Occipital lobe (tissue), 3 donors: ENCODE measurements at places on chromosomes 4 and X.
A peak's percentile ranks its signal among the peaks of the same experiment; 100 is the strongest.

GRCh38 chrX:142663330-142664095, 362.2 kb upstream of the SPANXN4 start:
- no peak for DNase-seq

GRCh38 chrX:108072746-108073145, 18.6 kb downstream of the PSMD10 start:
- no peak for DNase-seq

DNA sequence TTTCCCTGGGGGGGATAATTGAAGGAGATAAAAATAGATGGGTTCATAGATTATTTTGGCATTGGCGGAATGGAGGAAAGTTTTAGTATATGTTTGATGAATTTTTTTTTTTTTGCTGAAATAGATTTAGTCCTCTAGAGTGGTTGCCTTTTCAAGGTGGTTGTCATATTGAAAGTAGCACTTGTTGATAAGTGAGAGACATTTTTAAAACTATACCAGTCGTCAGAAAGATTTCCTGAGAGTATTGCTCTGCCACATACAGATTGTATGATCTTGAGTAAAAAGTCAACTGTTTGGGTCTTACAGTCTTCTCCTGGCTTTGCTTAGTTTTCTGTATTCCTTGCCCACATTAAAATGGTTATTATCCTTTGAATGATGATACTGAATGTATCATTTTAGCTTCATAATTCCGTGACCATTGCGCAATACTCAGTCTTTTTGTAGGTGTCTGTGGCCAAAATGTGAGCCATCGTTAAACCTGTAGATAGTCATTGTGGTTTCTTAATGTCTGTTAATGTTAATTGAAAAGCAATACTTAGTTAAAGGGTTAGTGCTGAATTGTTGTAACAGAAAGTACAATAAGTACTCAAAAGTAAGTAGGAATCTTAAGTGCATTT, 7.1 kb downstream of the SMARCAD1 start:
- DNase-seq = no peak

DNA sequence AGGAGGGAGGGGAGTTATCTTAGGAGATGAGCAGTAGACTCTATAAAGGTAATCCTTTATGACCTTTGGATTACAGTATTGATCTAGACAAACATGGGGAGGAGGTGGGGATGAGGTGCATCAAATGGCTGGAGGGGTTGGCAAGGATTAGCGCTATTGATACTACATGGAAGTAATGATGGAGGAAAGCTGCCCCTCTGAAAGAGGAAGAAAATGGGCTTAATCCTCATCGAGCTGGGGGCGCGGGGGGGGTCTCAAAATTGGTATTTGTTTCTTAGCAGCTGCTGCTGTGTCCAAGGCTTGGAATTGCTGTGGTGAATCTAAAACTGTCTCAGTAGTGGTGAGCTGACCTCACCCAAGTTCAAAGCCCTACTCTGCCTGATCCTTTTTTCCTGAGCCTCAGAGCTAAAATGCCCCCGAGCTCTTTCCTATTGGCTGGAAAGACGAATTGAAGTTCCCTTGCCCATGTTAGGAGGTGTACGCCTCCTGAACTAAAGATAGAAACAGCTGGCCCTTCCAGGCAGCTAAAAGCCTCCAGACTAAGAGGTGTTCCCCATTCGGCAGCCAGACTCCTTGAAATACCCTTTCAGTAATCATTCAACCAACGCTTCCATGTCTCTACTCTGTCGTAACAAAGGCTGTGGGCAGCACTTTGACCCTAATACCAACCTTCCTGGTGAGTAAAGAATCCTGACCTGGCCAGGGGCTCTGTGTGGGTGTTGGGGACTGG, at the start of gene ITGB1BP2:
TSS of gene ITGB1BP2 (plus strand) at position 556 of the 730 bp plus-strand sequence. CDS start at position 613, 57 bp downstream.
- peak; percentile 0 for DNase-seq

- DNase-seq = no peak
Measured at GRCh38 chr4:14165222-14165920, 537.8 kb upstream of the BOD1L1 start.

DNA sequence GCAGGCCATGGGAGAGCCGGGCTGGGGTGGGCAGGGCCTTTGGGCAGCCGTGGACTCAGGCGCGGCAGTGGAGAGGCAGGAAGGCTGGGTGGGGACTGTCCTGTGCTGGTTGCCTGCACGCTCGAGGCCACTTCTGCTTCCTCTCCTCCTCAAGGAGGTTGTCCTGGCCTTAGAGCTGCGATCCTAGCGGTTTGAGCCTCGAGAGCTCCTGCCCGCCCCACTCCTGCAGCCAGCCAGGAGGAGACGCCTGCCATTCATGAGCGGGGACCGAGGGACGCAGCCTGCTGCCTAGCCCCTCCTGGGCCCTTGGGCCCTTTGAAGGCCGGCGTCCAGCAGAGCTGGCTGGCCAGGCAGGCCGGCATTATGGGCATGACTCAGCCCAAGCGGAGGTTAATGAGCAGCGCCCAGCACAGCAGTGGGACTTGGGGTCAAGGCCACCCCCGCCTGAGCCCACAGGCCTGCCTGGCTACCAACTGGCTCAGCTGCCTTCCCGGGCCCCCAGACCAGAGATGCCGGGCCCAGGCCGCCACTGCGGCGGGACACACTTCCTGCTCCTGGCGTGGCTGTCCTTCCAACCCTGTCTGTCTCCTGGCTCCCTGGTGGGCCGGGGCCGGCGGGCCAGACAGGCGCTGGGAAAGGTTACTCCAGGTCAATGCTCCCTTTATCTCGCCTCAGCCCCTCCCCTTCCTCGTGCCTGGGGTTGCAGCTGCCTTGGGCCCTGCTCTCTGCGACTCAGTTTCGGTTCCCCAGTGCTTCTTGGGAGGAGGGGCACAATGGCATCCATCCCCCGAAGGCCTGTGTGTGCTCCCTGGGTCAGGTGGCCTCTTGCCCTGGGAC, 1.8 kb downstream of the ABCD1 start:
- DNase-seq = peak; percentile 45

- DNase-seq = no peak
Measured at GRCh38 chr4:107631560-107631959, 88.5 kb downstream of the PAPSS1 start.

GRCh38 chr4:146647615-146648460, 9.1 kb downstream of the POU4F2 start:
- no peak for DNase-seq

DNA sequence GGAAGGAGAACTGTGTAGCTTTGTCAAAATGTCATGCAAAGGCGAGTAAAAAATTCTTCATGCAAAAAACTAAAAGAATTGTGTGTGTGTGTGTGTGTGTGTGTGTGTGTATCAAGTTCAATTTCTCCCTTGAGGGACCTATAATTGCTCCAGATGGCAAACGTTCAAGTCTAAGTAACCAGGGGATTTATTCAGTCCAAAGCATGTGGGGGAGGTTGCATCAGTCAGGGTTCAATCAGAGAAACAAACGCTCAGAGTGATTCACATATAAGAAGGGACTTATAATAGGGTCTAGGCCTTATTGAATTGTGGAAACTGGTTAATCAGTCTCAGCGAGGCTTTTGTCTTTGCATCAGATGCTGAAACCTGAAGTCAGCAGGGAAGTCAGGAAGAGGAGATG, 5.0 kb downstream of the DCAF8L1 start:
- DNase-seq = no peak

DNA sequence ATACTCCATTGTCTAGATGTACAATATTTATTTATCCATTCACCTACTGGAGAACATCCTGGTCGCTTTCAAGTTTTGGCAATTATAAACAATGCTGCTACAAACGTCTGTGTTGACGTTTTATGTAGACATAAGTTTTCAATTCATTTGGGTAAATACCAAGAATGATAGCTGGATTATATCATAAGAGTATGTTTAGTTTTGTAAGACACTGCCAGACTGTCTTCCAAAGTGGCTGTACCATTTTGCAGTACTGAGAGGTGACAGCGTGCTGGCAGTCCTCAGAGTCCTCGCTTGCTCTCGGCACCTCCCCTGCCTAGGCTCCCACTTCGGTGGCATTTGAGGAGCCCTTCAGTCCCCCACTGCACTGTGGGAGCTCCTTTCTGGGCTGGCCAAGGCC, 253.3 kb upstream of the INTU start:
- DNase-seq = no peak

DNA sequence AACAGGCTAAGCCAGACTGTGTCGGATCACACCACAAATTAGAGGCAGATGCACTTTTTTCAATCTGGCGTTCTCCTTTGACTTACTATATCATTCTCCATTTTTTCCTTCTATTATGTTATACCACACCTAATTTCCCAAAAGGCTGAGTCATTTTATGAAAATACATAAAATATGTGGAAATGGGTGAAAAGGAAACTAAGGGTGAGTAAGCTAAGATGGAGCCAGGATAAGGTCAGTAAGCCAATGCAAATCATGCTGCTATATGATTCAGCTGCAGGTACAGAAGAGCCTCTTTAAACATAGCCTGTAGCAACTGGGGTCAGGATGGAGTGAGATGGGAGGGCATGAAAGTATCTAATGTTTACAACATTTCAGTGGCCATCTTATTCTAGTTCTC, 94.0 kb upstream of the TEX13A start:
- no peak for DNase-seq

- no peak for DNase-seq
Measured at GRCh38 chr4:16082426-16083240, 1.2 kb downstream of the PROM1 start.

- no peak for DNase-seq
Measured at GRCh38 chr4:98556451-98556850, 102.0 kb downstream of the TSPAN5 start.

DNA sequence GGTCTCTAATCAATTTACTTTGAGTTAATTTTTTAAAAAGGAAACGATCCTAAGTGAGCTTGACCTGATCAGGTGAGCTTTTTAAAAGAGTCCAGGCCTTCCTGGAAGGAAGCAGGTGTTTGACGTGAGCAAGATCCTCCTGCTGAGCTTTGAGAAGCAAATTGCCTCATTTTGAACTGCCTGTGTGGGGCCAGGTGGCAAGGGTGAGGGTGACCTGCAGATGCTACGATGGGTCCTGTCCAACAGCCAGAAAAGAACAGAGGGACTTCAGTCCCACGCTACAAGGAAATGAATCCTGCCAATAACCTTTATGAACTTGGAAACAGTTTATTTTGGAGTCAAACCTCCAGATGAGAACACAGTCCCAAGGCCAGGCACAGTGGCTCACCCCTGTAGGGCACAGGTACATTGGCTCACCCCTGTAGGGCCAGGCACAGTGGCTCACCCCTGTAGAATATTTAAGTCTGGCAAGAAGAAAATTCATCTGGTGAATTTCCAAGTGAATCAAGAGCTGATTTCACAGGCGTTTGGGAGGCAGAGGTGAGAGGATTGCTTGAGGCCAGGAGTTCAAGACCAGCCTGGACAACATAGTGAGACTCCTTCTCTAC, 58.1 kb downstream of the CASP3 start:
- no peak for DNase-seq

GRCh38 chr4:123585111-123585510, 188.5 kb downstream of the SPRY1 start:
- DNase-seq = no peak
